ENCODE measurements at places on chromosomes 4 and X.

DNA sequence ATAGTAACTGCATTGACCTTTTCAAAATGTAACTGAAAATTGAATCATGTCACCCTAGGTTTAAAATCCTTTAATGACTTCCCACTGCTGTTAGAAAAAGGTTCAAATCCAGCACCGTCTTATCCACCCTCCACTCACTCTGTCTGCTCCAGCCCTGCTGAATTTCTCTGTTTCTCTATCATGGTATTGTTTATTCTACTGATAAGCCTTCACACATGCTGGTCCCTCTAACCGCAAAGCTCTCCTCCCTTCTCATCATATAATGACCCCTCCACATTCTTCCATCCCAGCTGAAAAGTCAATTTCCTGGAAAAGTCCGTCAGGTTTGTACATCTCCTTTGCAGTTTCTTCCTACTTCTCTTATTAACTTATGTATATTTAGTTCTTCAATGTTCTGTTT, 389.2 kb upstream of the F9 start:
- no peak for DNase-seq

- no peak for DNase-seq
Measured at GRCh38 chrX:65681810-65682209, 14.4 kb downstream of the MSN start.

GRCh38 chr4:76856243-76857073, 41.5 kb downstream of the SOWAHB start:
- no peak for DNase-seq

- DNase-seq: no peak
Measured at GRCh38 chrX:149476513-149476912, 28.6 kb downstream of the IDS start.

DNA sequence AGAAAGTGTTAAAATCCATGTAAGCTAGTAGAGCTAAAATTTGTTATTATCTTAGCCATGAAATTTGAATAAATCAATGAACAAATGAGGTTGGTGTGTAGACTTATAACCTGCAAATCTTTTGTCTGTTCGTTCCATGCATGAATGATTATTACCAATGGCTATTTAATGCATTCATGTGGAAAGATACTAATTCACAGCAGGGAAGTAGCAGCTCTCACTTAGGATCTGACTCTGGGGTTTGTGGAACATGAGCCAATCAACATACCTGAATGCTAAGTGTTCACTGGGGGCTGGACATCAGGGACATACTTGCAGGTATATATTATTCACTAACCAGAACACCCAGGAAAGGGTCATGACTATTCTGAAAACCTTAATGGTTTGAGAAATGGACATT, 444.1 kb downstream of the STIM2 start:
- DNase-seq: no peak

DNA sequence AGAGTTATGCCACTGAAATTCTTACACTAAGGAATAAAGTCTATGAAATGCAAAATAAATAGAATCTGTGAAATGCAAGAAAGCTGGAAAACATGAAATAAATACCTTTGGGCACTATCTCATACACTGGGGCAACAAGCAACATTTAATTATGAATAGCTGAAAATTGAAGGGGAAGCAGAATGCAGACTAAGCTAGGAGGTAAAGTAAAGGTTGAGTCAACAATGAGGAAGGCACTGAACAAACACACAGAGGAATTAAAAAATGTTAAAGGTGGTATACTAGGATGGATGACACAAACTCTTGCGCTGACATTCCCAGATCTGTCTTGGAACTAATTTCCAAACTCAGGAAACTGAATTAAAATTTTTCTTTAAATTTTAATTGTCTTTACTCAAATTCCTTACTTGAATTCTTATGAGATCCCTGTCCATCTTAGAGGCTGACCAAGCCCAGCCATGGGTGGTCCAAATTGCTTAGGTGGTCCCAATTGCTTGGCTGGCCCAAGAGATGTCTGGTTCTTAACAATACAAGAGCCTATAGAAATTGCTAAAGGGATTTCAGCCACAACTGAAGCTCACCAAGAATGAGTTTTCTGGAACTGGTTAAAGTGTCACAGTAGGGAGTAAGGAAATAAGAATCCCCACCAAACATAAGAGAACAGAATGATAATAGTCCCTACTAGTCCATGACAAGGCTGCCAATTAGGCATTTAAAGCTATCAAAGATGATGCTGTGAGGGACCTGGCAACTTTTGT, 41.3 kb upstream of the ZCCHC13 start:
- DNase-seq: no peak

DNA sequence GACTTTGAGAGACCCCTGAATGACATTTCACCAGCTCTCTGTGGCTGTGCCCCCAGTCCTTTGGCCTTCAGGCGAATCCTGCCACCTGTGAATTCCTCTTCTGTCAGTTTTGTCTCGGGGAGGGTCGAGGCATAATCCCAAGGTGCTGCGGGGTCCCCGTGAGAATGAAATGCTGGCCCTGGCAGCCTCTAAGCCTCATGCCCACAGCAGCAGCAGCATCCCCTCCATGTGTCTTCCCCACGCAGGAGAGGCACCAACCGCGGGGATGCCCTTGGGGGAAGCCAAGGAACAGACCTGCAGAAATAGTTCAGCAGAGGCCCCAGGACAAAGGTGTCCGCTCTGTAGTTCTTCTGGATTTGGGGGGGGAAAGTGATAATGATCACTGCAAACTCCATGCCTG, 104.8 kb downstream of the PHKA2 start:
- DNase-seq: no peak

DNA sequence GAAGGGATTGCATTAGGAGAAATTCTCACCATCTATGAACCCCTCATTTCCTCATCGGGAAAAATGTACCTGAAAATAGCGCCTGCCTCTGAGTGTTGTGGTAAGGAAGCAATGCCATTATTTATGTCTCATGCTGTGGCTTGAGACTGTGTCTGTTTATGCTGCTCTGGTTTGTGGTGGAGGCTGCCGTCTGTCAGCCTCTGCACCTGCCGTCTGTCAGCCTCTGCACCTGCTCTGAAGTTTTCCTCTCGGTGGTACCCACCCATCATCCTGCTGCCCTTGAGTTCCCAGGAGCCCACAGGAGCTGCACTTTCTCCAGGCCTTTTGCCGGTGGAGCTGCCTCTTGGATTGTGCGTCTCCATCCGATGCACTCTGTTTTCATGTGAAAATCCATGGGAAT, 68.5 kb upstream of the PPP2R3B start:
- DNase-seq: no peak

- DNase-seq: no peak
Measured at GRCh38 chr4:22932326-22932725, 239.6 kb downstream of the GBA3 start.

DNA sequence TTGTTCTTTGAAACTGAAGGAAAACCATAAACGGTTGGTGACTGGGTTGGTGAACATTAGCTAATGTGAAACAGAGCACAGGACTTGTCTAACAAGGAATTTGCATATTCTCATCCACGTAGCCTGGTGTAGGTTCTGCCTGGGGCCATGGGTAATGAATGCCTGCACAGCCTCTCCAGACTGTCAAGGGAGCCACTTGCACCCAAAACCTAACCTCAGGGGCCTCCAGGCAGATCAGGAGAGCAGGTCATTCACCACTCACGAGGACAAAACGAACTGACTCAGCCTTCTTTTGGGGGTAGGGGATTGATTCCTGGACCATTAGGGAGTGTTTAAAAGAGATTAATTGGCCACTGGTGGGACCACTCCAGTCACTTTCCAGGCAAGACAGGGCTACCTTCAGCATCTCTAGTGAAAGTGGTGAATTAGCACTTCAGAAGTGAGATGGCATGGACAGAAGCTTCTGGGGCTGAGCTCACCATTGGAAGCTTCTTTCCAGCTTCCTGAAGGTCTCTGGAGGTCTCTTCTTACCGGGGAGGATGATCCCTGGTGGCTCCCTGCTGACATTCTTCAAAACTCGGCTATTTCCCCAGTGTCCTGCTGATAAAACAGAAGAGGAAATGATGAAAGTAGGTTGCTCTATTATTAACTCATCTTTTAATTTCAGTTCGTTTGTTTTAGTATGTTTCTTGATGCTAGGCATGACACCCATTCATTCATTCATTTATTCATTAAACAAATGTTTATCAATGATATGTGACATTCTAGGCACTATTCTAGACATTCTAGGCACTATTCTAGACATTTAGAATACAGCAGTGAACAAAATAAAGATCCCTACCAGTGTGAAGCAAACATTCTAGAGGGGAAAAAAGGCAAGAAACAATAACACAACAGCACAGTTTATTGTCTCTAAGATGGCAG, 104.5 kb upstream of the LNX1 start:
- no peak for DNase-seq

DNA sequence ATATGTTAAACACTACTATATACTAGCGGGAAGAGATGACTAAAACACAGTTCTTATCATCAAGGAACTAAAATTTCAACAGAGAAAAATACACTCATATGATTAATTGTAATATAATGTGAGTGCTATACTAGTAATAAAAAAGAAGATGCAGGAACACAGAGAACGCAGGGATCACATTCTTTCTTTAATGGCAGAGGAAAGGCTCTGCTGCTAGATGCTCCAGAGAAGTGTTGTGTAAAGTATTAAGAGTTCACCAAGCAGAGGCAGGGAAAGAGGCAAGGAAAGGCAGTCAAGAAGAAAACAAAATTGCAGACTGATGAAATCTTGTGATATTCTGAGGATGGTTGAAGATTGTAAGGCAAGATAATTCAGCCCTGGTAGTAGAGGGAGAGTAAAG, 394.7 kb downstream of the PDGFC start:
- DNase-seq: no peak

DNA sequence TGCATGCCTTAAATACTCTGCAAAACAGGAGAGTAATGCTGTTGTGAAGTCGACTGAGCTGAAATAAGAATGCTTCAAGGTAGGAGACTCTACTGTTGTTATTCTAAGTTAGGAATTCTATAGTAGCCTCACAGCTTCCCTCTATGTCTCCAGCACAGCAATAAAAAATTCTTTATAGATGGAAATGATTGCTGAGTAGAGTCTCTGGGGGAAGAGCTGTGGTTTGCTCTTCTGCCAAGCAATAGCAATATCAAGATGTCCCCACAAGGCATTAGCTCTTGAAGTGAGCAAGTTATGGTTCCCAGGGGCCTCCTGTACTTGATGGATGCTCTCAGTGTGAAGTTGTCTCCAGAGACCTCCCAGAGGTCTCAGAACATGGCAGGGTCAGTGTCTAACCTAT, 880.6 kb upstream of the FRG1 start:
- no peak for DNase-seq

GRCh38 chr4:173213296-173213695, 44.7 kb downstream of the GALNT7 start:
- DNase-seq: no peak

GRCh38 chr4:138217567-138217966, 24.6 kb downstream of the SLC7A11 start:
- no peak for DNase-seq

DNA sequence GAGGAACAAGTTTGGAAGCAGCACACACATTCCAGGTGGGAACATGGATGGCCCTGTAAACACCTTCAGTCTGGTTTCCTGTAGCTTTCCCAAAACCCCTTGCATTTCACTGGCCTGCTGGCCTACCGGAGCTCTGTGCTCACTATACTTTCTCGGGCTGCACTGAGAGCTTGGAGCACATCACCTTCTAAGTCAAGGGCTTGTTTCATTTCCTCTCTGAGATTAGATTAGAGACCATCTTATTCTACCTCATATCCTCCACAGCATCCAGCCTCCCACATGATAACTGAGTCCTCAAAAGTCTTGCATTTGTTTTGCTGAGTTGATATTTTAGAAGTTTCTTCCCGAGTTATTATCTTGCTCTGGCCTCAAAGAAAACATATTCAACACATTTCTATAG, 147.7 kb downstream of the RASL11B start:
- DNase-seq: no peak

DNA sequence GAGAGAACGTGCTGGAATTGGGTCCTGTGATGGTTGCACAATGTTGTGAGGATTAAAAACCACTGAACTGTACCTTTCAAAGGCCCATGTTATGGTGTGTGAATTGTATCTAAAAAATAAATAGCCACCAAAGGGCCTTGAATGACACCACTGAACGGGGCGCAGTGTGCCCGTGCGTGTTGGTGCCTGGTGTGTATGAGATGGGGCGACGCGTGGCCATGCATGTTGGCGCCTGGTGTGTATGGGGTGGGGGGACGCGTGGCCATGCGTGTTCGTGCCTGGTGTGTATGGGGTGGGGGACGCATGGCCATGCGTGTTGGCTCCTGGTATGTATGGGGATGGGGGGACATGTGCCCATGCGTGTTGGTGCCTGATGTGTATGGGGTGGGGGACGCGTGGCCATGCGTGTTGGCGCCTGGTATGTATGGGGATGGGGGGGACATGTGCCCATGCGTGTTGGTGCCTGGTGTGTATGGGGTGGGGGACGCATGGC, 66.6 kb upstream of the HELT start:
- no peak for DNase-seq

DNA sequence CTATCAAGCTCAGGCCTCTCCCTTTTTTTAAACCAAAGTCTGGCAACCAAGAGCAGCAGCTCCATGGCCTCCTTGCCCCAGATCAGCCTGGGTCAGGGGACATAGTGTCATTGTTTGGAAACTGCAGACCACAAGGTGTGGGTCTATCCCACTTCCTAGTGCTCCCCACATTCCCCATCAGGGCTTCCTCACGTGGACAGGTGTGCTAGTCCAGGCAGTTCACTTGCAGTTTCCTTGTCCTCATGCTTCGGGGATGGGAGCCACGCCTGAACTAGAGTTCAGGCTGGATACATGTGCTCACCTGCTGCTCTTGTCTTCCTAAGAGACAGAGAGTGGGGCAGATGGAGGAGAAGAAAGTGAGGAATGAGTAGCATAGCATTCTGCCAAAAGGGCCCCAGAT, 21.5 kb downstream of the SLC34A2 start:
- DNase-seq: no peak

DNA sequence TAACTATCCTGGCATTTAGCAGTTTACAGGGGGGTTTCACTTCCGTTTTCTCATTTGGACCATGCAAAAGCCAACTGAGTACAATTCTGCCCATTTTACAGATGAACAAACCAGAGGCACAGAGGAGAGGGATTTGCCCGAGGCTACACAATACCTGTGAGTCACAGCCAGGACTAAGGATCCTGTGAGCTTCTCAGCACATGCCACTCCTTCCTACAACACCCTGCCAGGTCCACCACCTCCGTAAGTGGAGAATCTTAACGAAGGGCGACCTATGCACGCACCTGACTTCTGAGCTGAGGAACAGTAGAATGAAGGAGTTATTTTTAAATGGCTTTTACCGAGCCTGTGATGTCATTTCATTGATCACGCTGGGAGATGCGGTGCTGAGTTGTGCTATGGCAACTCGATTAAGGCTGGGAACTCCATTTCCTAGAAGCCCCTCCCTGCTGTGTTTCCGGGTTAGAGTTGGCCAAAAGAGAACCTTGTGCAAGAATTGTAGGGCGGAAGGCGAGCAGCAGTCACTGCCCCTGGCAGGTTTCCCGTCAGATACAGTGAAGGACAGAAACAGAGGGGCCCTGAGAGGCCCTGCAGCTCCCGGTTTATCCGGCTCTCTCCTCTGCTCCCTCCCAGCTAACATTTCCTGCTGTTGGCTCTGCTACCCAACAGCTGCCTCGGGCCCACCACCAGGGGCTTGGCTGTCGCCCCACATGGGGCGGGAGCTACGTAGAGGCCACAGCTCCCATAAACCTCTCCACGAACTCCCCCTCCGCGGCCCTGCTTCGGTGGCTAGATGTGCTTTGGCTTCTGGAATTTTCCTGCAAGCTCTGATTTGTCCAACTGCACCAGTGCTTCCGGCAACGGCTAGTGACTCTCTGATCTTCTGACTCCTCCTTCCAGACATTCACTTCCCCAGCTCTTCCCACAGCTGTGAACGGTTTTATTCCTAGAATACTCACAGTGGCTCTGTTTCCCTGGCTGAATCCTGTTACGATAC, 75.1 kb upstream of the USP9X start:
- DNase-seq: peak; percentile 79

- DNase-seq: peak; percentile 43
Measured at GRCh38 chr4:8050555-8051206, 107.9 kb downstream of the ABLIM2 start.

Data from tibial artery (tissue), 4 donors.